HS-5 (cell line): ENCODE measurements at places on chromosomes 4 and X.
A peak's percentile ranks its signal among the peaks of the same experiment; 100 is the strongest.

DNA sequence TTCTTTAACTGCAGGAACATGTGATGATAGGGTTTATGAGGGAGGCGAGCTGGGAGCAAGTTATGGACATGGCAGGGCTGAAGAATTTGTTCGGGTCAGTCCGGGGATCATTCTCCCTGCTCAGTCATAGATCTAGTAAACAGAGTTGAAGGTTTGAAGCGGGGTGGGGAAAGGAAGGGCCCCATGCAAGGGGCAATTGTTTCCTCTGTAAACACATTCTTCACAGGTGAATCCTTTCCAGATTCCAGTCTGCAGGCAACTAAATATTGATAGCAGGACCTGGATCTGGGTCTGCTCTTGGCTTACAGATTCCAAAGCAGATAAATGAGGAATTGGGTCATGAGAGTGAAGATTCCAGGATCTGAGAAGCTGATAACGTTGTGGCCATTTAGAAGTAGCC is 44.3 kb upstream of the ARHGAP24 start:
- DNase-seq, result no peak

DNA sequence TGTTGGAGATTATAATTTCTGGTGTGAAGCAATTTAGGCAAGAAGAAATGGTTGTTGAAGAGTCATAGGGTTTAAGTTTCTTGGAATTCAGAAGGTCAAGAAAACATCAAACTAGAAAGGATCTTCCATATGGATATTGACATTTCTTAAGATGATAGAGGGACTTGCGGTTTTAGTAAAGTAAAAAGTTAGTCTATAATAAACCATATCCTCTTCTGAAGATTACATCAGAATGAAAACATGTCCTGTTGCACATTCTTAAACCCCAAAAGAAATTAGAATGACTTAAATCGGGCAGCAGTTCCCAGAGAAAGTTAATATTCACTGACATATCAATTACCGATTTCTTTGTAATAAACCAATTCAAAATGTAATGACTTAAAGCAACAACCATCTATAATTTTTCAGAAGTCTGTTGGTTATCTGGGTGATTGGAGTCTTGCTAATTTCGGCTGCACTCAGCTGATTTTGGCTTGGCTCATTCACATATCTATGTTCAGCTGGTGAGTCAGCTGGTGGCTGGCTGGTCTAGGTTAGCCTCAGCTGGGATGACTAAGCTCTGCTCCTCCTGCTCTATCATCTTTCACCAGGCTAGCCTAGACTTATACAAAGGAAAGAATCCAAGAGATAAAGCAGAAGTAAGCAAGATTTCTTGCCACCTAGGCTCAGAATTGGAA is 24.4 kb upstream of the DYNLT3 start:
- DNase-seq, result peak; percentile 79

- no peak for DNase-seq
These were observed 164.4 kb upstream of the LNX1 start for GRCh38 chr4:53755656-53756055.

GRCh38 chr4:173171987-173172386 is 3.4 kb downstream of the GALNT7 start:
- DNase-seq, result no peak

DNA sequence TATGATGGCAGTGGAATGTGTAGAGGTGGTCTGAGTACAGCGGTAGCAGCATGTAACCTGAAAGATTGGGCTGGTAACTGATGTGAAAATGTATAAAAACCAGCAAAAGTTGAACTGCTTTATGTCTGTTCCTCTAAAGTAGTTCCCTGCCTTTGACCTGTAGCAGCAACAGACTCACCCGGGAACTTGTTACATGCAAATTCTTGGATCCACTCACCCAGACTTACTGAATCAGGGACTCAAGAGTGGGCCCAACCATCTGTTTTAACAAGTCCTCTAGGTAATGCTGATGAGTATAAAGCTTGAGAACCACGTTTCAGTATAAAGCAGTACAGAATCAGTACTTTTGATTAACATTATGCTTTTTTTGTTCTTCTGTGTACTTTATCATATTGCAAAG is 84.7 kb downstream of the RAP1GDS1 start:
- DNase-seq, result no peak

- no peak for DNase-seq
These were observed 68.7 kb downstream of the KLHL8 start for GRCh38 chr4:87151730-87152129.
